Stimulated activated CD8-positive, alpha-beta memory T cell treated with anti-CD3 and anti-CD28 coated beads, Interleukin-7, amount 100 ng/mL, for 1 hour (primary cell): ENCODE measurements at places on chromosomes 7 and 10.

- DNase-seq: no peak
Measured at GRCh38 chr10:93916257-93917063, 22.7 kb downstream of the SLC35G1 start.

DNA sequence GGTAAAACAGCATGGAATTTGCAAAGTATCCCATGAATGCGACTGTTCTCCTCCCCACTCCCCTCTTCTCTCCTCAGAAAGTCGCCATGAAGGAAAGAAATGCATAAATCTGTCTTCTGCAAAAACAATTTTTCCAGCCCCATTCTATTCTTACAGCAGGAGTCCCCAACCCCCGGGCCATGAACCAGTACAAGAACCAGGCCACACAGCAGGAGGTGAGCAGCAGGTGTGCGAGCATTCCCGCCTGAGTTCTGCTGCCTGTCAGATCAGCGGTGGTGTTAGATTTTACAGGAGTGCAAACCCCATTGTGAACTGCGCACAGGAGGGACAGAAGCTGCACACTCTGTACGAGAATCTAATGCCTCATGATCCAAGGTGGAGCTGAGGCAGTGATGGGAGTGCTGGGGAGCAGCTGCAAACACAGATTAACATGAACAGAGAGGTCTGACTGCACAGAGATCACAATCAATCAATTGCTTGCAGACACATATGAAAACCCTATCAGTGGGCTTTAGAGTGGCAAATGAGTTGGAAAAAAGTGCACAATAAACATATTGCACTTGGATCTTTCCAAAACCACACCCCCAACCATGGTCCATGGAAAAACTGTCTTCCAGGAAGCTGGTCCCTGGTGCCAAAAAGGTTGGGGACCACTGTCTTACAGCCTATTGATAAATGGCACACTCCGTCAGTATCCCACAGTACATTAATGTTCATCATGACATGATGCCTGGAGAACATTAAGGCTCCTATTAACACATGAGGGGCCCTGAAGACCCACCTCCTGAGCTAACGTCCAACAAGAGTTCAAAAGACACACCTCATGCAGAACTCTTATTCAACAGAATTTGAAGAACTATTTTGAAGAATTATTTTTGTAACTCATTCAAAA, 205.0 kb downstream of the PTPRN2 start:
- DNase-seq: no peak

DNA sequence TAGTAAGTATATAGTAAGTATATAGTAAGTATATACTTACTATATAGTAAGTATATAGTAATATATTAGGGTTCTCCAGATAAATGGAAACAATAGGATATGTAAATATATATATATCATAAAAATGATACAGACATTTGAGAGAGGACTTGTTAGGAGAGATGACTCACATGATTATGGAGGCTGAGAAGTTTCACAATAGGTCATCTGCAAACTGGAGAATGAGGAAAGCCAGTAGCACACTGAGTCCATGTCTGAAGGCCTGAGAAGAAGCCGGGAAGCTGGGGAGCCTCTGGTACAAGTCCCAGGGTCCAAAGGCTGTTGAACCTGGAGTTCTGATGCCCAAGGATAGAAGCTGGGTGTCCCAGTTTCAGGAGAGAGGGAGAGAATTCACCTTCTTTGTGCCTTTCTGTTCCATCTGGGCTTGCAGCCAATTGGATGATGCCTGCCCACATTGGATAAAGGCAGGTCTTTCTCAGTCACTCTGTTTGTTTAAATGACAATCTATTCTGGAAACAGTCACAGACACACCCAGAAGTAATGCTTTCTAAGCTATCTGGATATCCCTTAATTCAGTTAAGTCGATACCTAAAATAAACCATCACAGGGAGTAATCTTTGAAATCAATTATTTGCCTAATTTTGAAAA, 205.5 kb upstream of the CDC14C start:
- no peak for DNase-seq

- no peak for DNase-seq
Measured at GRCh38 chr7:17405786-17406185, 107.3 kb downstream of the AHR start.

DNA sequence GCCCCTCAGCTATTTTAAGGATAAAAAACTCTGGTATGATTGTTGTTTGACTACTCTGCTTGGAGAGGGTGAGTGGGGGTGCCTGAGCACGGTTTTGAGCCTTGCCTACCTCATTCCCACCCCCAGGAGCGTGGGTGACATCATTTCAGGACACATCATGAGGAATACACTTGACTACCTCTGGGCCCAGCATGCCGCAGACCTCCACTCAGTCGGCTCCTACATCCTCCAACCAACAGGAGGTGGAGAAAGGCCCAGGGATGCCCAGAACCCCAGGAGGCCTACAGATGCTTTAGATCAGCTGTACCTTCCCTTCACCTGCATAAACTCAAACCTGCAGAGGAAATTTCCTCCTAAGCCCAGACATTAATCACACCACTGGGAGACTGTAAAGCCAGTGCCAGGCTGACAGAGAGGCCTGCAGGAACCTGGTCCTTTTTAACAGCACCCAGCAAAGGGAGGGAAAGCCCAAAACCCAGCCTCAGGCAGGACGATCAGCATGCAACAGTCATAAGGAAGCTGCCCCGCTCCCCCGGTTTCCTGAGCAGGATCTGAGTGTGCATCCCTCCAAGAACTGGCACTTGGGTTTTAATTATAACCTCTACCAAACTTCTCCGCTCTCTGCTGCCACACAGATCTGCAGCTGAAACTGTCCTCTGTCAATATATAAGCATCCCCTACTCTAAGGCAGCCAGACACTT, 61.7 kb upstream of the ZNRF2 start:
- DNase-seq: no peak

- no peak for DNase-seq
Measured at GRCh38 chr7:25844102-25844870, 307.7 kb upstream of the NFE2L3 start.

- no peak for DNase-seq
Measured at GRCh38 chr7:49702099-49702498, 71.3 kb upstream of the VWC2 start.

DNA sequence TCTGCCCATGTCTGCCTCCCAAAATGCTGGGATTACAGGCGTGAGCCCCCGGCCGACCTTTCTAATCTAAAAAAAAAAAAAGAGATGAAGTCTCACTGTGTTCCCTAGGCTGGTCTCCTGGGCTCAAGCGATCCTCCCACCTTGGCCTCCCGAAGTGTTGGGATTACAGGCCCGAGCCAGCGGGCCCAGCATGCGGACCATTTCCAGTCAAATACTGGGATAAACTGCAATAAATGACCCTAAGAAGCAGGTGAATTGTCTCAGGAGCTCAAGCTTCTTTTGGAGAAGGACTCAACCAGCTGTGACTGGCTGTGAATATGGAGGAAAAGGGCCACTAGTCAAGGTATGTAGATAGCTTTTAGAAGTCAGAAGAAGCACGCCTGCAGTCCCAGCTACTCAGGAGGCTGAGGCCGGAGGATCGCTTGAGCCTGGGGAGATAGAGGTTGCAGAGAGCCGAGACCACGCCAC, 550 bp upstream of the CREM start:
- no peak for DNase-seq

GRCh38 chr10:73855413-73855812, 18.9 kb downstream of the CAMK2G start:
- no peak for DNase-seq

GRCh38 chr7:31071645-31072029, 19.5 kb downstream of the ADCYAP1R1 start:
- no peak for DNase-seq
